ENCODE measurements at places on chromosomes 12 and 14.

DNA sequence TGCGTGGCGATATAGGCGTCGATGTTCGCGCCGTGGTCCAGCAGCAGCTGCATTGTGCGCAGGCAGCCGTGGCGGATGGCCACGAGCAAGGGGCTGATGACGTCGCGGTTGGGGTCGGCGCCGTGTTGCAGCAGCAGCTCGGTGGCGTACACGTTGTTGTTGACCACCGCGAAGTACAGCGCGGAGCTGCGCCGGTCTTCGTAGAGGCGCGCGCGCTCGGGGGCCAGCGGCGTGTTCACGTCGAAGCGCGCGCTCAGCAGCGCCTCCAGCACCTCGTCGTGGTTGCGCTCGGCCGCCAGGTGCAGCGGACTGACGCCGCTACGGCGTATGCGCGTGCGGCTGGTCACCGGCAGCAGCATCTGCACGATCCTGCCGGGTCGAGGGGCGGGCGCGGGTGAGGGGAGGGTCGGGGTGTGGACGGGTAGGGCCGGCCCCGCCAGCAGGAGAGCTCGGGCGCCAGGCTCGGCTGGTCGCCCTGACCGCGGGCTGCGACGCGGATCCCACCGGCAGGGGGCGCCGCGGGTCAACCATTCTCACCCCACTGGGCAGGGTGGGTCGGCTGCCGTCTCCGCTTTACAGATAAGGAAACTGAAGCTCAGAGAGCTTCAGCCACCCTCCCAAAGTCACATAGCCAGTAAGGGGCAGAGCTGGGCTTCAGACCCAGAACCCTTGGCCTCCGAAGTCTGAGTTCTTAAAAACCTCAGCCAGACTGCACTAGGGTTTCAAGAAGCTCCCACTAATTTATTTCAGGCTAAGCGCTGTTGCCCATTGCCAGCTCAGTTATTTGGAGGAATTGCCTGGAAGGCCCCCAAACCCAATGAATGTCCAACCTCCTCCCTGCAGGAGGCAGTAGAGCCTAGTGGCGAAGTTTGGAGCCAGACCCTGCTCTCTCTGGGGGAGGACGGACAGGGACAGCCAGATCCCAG, 12.4 kb downstream of the FAM181A start:
- peak; percentile 77 for DNase-seq

GRCh38 chr12:92557422-92557724, 145.4 kb upstream of the PLEKHG7 start:
- DNase-seq = no peak

DNA sequence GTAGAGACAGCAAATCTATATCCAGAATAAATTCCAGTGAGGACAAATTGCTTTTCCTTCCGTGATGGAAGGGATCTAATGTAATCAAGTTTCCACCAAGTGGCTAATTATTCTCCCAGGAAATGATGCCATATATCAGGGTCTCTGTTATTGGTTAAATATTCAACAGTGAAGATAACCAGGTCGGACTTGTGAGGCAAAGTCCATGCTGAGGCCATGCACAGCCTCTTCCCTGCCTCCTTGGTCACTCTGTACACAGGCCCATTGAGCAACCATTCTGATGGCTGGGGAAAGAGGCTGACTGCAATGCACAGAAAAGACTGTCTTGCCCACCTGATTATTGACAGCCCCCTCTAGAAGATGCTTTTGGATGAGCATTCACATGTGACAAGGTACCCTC, 90.1 kb downstream of the TNFAIP2 start:
- DNase-seq = no peak

- DNase-seq = no peak
Observed at GRCh38 chr12:109822951-109823411, 10.2 kb downstream of the TRPV4 start.

DNA sequence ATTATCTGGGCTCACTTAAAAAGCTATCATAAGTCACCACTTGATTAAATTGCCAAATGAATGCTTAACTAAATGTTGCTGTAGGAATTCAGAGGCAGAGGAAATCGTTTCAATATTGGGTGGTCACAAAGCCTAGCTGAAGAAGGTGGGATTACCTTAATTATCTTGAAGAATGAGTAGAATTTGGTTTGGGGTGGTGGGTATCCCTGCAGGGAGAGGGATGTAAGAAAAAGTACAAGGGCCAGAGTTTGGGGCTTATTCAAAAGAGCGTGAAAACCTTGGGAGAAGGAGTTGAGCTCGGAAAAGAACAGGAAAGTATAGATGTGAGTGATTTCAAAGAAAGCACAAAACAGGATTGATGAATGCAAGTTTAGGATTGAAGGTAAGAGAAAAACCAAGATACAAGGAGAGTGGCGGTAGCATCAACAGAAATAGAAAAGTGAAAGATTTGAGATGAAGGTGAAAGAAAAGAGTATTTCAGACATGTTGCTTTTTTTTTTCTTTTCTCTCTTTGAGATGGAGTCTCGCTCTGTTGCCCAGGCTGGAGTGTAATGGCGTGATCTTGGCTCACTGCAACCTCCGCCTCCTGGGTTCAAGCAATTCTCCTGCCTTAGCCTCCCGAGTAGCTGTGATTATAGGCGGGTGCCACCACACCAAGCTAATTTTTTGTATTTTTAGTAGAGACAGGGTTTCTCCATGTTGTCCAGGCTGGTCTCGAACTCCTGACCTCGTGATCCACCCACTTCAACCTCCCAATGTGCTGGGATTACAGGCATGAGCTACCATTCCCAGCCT, 1.7 kb downstream of the BRMS1L start:
- DNase-seq = no peak

DNA sequence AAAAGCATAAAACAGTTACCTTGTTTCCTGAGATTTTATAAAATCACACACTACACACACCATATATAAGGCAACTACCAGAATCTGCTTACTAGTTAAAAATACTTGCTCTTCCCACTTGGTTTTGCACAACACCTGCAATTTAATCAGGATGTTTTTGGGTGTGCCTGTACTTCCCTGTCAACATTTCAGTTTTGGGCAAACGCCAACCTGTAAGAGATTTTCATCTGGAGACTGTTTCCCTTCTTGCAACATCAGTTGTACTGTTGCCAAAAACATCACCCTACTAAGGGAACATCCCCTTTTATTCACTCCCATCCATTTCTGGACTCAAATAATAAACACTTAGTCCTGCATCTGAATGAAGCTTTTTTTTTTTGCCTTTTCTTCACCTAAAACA, 172.3 kb downstream of the DUSP6 start:
- DNase-seq = no peak

- no peak for DNase-seq
Observed at GRCh38 chr12:47721431-47721973, 3.8 kb downstream of the ENDOU start.

DNA sequence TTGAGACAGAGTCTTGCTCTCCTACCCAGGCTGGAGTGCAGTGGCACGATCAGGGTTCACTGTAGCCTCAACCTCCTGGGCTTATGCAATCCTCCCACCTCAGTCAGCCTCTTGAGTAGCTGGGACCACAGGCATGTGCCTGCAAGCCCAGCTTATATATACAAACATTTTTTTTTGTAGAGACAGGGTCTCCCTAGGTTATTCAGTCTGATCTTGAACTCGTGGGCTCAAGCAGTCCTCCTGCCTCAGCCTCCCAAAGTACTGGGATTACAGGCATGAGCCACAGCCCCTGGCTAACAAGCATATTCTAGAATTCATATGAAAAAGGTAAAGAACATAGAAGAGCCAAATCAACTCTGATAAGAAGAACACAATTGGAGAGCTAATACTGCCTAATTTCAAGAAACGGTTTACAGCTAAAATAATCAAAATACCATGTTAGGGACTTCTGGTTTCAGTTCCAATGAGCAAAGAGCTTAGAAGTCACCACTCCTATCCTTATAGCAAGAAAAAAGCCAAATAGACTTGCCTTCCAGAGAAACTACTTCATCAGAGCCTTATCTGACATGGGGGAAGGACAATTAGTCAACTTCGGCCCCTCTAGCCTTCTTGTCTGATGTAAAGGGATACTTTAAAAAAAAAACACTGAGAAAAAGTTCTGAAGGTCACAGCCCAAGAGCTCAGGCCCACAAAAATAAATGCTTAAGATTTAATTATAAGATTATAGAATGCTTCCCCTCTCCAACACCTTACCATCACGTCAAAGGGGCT, 37.6 kb downstream of the TMEM116 start:
- DNase-seq = no peak

DNA sequence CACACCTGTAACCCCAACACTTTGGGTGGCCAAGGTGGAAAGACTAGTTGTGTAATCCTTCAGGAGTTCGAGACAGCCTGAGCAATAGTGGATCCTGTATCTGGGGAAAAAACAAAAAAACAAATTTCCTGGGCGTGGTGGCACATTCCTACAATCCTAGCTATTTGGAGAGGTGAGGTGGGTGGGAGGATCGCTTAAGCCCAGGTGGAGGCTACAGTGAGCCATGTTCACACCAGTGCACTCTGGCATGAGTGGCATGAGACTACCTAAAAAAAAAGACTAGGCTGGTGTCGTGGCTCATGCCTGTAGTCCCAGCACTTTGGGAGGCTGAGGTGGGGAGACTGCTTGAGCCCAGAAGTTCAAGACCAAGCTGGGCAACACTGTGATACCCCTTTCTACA, 17.2 kb downstream of the PTGES3 start:
- no peak for DNase-seq

DNA sequence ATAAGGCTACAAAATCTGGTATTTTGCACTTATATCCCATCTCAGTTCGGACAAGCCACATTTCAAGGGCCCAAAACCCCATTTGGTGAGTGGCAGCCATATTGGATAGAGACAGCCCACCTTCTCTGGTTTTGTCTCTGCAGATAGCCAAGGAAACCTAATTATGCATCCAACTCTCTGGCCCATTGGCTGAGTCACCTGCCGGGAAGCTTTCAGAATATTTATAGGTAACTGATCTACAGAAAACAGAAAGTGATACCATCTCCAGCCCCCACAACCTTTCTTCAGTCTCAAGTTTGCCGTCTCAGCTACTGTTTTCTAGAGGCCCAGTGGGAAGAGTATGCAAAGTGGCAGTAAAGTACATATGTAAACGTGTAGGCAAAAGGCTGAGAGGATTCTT, 33.7 kb upstream of the PPP1CC start:
- no peak for DNase-seq

- DNase-seq = no peak
Observed at GRCh38 chr12:12365931-12366431, 9.1 kb downstream of the BORCS5 start.

DNA sequence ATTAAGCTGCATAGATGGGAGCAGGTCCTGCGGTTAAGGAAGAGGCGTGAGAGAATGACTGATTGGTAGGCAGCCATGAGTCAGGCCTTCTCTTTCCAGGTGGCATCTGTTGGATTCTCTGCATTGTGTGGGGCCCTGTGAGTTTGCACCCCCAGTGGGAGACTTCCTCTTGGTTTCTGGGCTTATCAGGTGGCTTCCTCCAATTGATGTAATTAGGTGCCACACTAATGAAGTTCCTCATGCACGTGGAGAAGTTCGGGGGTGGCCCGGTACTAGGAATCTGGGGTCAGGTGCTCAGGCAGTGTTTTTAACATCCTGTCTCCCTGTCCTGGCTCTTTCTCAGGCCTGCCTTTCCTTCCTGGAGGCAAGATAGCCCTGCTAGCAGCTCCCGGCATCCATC, 765.1 kb upstream of the TMEM132C start:
- DNase-seq = no peak

GRCh38 chr12:109432431-109432830, 44.7 kb downstream of the KCTD10 start:
- DNase-seq = no peak

DNA sequence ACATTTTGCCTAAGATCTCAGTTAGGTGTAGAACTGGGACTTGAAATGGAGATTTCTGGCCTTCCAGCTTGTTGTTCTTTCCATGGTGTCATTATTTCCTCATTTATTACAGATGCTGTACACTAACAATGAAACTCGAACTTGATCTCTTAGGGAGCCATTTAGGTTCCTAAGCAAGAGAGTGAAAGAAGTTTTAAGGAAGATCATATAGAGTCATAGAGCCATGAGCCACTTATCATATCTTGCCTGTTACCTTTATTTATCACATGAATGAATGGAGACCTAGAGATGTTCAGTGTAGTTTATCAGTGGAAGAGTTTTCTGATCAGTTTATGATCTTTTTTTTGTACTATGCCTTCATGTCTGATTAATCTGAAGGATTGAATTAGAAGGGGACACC, 9.9 kb downstream of the HELB start:
- no peak for DNase-seq

- DNase-seq = no peak
Observed at GRCh38 chr12:87388376-87388775, 640.8 kb downstream of the C12orf50 start.

GRCh38 chr14:91845652-91846051, 21.7 kb downstream of the TC2N start:
- DNase-seq = no peak

DNA sequence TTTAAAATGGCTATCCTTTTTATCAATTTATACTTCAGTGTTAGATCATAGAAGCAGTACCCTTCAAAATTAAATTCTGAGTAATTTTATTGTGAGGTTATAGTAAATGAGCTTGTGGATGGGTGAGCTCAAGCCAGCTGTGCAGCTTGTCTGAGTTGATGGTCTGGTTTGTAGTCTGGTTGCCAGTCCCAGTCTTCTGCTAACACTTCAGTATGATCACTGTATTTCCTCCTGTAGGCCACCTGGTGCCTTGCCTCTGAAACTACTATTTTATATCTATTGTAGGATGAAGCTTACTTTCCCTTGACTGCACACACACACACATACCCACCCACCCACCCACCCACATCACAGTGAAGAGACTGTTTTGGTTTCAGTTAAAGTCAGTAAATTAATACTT, 496.4 kb downstream of the PCNX1 start:
- DNase-seq = no peak

DNA sequence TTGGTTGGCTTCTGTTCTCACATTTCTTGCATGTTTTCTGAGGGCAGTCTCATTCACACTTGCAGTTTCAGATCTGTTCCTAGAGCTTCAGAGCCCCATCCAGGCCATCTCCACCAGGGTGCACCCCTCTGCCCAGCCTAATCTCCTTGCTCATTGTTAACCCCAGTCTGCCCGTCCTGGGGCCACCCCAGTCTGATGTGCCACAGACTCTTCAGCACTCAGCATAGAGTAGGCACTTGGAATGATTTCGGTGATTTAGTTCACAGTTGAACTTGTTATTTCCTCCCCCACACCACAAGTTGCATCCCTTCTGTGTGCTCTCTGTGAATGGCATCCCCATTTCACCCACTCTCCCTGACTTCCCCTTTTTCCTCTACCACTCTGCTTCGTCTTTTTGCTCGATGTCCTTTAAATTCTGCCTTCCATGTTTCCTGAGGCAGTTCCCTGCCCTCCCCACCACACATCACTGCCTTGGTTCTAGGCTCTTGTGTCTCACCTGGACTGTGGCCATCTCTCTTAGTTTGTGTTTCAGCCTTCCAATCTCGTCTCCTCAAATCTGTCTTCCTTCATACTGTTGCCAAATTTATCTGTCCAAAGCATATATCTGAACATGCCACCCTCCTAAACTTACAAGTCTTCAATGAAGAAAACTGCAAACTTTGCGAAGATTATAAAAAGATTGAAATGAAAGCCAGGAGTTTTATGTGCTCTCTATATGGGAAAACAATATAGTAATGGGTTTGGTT, 41.5 kb downstream of the ANO6 start:
- DNase-seq = no peak
